HTR-8/SVneo (cell line): ENCODE measurements at places on chromosomes 2 and 18.

DNA sequence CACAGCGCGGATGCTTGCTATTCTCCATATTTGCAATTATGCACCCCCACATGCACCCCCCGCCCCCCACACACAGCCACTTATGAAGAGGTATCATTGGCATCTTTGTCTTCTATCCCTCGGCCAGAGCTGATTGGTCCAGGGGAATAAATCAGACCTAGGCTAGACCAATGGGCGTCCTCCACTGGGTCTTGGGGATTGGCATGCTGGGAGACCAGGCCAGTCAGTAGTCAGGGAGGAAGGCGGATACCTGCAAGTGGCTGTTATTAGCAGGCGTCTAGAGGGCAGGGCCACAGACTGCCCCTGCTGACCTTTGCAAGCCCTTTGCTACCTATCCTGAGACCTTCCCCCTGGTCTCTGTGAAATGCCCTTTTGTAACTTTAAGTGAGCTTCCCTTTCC, 30.0 kb downstream of the ATOH8 start:
- DNase-seq = no peak

GRCh38 chr2:215161301-215161829, 22.9 kb upstream of the ABCA12 start:
- DNase-seq = no peak

- no peak for DNase-seq
These were observed 91.9 kb downstream of the EPHA4 start for GRCh38 chr2:221480163-221480562.

GRCh38 chr2:151153601-151154000, 108.1 kb downstream of the RBM43 start:
- DNase-seq = no peak

- DNase-seq = peak; percentile 48
These were observed 23.5 kb upstream of the C18orf32 start for GRCh38 chr18:49510393-49511115.

- DNase-seq = no peak
These were observed 34.4 kb downstream of the ZFP36L2 start for GRCh38 chr2:43191947-43192516.

DNA sequence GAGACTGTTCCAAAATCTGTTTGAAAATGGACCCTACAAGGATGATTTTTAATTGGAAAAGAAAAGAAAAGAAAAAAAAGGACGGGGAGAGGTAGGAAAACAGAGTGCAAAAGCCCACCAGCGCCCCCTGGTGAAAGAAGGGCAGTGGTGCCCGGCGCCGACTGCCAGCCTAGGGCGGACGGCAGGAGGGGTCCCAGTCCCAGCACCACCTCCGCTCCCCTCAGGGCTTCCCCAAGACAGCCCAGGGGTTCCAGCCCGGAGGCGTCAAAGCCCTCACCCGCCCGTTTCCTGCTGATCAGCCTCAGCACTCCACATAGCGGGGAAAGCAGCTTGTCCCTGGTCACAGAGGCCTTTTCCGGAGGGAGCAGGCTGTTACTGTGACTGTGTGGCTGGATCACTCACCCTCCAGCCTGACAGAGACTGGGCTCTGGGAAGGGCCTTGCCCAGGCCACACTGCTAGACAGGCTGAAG, 213.9 kb downstream of the TFCP2L1 start:
- DNase-seq = peak; percentile 70

- no peak for DNase-seq
These were observed 174.7 kb upstream of the AGAP1 start for GRCh38 chr2:235319095-235319494.

- DNase-seq = no peak
These were observed 52.1 kb downstream of the ICOS start for GRCh38 chr2:203988500-203989260.

- DNase-seq = no peak
These were observed 753.9 kb upstream of the ZEB2 start for GRCh38 chr2:145273840-145274239.

- no peak for DNase-seq
These were observed 118.7 kb downstream of the SPTBN1 start for GRCh38 chr2:54574860-54575247.

GRCh38 chr2:187842978-187843847, 289.0 kb upstream of the TFPI start:
- peak; percentile 45 for DNase-seq

GRCh38 chr2:225496568-225496967, 97.1 kb downstream of the NYAP2 start:
- no peak for DNase-seq

GRCh38 chr2:88615822-88616221, 11.4 kb downstream of the EIF2AK3 start:
- no peak for DNase-seq

DNA sequence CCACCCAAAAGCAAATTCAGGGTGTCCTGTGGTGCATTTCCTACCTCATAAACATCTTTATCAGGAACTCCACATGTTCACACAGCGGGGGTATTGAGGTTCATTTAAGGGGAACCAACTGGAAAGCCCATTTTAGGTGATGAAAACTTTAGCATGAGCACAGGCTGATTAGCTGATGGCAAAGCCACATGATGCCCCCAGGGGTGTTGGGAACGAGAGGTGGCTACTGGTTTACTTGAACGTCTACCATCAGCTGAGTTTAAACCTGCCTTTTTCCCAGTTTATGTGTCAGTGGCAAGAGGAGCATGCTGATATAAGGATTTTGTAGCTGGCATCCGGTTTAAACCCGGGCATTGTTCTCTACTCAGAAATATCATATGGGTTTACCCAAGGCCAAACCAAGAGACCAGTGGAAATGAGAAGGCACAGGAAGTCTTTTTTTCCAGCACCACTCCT, 54.5 kb upstream of the UPP2 start:
- no peak for DNase-seq

DNA sequence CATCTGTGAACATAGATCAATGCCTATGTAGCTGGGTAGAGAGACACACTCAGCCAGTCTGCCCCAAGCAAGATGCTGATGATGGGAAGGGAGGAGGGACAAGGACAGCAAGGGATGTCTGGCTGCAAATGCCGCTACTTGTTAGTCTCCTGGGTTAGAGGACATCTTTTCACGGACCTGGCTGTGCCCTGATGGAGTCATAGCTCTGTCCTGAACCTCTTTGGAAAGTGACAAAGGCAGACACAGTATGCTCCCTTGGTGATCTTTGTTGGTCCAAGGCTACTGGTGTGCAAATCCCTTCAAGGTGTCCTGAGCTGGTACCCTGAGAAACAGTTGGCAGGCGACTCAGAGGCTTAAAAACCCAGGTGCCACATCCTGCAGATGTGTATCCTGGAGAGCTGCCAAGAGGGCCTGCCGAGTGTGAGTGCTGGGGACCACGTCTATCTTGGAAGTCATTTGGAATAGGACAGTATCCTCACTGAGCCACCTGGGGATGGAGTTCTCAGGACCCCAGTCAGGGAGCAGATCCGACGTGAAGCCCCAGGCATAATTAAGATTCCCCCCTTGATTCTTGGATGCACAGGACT, 10.8 kb downstream of the FOSL2 start:
- no peak for DNase-seq

- no peak for DNase-seq
These were observed 21.6 kb upstream of the SLC1A4 start for GRCh38 chr2:64967601-64968000.

DNA sequence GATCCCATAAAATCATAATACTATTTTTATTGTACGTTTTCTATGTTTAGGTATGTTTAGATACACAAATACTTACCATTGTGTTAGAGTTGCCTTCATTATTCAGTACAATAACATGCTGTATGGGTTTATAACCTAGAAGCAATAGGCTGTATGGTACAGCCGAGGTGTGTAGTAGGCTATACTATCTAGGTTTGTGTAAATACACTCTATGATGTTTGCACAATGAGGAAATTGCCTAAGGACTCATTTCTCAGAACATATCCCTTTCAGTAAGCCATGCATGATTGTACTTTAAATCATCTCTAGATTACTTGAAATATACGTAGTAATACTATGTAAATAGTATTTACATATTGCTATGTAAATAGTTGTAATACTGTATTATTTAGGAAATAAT, 156.7 kb downstream of the CDCA7 start:
- no peak for DNase-seq

GRCh38 chr2:207525296-207525695, 4.5 kb upstream of the CREB1 start:
- DNase-seq = no peak

DNA sequence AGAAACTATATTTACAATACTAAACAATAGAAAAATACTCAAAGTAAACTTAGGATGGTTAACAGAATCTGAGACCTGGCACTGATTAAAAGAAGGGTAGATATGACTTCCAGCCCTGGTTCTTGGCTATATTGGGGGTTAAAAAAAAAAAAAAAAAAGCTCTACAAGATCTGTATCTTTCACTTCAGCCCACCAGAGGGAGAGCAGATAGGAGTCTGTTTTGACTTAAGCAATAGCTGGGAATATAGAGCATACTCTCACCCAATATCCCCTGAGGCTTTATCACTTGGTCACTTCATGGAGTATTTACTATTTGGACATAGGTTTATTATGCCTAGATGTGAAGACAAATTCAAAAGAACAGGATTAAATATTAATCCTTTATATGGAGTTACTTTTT, 598.9 kb upstream of the LINC00305 start:
- no peak for DNase-seq

DNA sequence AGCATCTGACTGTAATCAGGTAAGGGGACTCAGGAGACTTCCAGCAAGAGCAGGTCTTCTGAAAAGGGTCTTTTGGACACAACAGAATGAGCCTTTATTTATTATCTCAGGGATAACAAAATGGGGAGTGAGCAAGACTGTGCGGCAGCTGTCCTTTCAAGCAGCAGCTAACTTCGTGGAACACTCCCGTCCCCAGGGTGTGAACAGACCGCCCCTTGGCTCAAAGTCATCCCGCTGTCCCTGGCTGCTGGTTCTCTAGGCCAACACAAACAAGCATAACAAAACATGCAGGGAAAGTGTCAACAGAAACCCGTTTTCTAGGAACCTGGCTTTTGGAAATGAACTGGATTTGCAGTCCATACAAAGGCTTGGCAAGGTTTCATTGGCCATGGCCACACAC, 787.9 kb upstream of the FANCL start:
- DNase-seq = no peak

DNA sequence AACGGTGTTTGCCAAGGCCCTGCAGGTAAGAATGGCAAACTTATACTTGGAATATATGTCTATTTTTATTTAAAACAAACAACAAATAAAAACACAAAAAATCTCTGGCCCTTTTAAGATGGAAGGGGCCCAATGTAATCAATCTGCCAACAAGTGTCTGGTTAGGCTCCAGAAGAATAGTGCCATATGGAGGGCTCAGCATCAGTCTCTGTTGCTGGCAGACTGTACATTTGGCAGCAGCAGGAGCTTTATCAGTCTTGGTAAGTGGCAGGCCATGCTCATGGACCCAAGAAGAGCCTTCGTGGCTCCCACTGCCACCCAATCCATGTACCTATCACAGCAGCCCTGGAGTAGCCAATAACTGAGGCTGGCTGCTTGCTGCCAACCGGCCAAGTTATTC, 101.1 kb downstream of the GALNT3 start:
- DNase-seq = no peak

- no peak for DNase-seq
These were observed 6.0 kb downstream of the SPATA3 start for GRCh38 chr2:231001921-231002320.

DNA sequence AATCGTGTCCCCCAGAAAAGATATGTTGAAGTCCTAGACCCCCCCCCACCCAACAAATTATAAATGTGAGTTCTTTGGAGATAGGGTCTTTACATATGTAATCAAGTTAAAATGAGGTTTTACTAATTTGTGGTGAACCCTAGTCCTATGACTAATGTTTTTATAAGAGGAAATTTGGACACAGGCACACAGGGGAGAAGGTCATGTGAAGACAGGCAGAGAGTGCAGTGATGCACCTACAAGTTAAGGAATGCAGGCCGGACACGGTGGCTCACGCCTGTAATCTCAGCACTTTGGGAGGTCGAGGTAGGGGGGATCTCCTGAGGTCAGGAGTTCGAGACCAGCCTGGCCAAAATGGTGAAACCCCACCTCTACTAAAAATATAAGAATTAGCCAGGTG, 5.8 kb upstream of the PMAIP1 start:
- no peak for DNase-seq

- DNase-seq = no peak
These were observed at the start of gene CCDC141 for GRCh38 chr2:179049546-179050311. Gene CCDC141, minus strand, starts transcription at chr2:179050137. Its CDS starts 196 bp downstream, at chr2:179049941.

- DNase-seq = no peak
These were observed 98.0 kb downstream of the PTGR3 start for GRCh38 chr18:75110846-75111415.

GRCh38 chr2:235541838-235542549, 48.2 kb downstream of the AGAP1 start:
- no peak for DNase-seq

DNA sequence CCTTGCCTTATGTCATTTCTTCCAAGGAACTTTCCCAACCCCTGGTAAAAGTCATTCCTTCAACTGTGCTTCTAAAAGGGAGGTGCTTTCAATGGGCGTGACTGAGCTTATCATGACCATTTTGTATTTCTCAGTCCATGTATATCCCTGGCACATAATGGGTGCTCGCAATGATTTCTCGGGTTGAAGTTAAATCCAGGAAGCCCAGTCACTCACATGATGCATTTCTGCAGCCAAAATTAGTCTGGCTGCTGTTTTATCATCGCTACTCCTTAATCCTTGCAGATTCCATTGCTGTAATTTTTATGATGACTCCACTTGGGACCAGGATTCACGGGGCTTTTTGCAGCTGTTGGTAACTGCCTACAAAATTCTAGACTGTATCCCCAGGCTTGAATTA, 25.9 kb upstream of the RFX8 start:
- no peak for DNase-seq

- no peak for DNase-seq
These were observed 45.8 kb upstream of the NFU1 start for GRCh38 chr2:69483024-69483423.

GRCh38 chr2:170157025-170157684, 20.8 kb upstream of the MYO3B start:
- no peak for DNase-seq

GRCh38 chr2:15942711-15943345, 2.5 kb downstream of the MYCN start:
- no peak for DNase-seq

- DNase-seq = no peak
These were observed 84.6 kb downstream of the RAB31 start for GRCh38 chr18:9792565-9793245.

DNA sequence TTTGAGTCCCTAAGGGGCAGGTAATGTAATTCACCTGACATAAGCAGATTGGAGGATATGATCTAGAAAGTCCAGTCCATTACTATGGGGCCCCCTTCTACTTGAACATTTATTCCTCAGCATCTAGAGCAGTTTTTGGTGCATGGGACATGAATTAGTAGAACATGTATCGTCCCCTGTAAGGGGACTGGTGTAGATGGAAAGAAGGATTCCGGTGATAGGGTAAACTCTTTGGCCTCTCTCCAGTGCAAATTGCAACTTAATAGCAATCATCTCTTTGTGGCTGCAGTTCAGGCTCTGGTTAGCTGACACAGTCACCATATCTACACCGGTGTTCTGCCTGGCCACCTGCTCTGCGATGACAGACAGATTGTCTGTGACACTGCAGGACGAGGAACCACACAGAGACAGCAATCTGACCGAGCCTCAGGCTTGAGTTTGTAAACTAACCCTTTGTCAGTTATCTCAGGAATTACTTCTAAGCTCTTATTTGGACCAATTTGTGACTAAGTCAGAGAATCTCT, 6.4 kb upstream of the SLC8A1 start:
- DNase-seq = no peak

GRCh38 chr2:205734436-205735037, 52.2 kb downstream of the NRP2 start:
- peak; percentile 56 for DNase-seq
